ENCODE measurements at places on chromosomes 3 and 15.

DNA sequence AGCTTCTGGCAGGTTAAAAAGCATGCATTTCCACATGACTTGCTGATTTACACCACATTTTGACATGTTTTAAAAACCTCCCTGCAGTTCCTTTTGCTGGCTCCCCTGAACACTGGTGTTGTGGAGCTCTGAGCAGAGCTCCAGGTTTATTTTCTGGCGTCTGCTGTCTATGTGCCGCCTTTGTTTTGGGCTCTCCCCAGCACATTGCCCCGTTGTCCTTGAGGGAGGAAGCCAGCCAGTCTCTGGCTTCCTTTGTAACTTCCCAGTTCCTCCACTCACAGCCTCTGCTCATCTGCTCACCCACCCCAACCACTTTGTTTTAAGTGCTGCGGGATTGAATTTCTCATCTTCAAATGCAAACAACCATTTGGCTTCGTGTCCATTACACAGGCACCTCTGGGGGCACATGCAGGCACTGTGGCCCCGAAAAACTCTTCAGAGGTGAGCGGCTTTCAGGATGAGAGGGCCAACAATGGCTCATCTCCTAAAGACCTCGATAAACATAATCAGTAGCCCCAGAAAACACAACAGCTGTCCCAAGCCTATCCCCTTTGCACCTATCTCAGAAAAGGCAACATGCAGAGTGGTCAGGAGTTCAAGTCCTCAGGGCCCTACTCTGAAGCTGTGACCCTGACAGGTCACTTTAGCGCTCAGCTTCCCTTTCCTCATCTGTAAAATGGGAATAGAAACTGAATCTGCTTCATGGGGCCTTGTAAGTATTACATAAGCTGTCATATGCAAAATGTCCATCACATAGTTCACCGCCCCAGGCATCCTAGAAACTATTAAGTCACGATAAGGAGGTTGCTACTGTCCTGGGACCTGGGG, 1.3 kb upstream of the MEF2A start:
- DNase-seq: no peak

DNA sequence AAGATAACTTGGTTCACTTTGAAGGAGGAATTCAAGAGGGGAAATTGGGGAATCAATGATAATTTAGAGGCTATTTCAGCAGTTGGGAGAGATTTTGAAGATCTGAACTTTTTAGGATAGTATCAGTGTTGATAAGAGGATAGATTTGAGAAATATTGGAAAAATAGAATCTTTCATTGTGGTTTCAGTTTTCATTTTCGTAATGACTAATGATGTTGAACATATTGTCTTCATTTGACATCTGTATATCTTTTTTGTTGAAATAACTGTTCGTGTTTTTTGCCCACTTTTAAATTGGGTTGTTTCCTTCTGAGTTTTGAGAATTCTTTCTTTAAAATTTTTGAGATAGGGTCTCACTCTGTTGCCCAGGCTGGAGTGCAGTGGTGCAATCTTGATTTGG, 21.1 kb downstream of the ECT2 start:
- DNase-seq: no peak

GRCh38 chr3:152254041-152254440, 14.7 kb upstream of the MBNL1 start:
- DNase-seq: no peak

GRCh38 chr3:79844176-79844575, 76.4 kb upstream of the ROBO1 start:
- no peak for DNase-seq

GRCh38 chr3:29871087-29871486, 590.2 kb downstream of the RBMS3 start:
- DNase-seq: no peak

- DNase-seq: no peak
Observed at GRCh38 chr15:98960555-98961050, 47.0 kb downstream of the PGPEP1L start.

GRCh38 chr15:83848315-83849050, 194.6 kb downstream of the ADAMTSL3 start:
- DNase-seq: no peak

- DNase-seq: no peak
Observed at GRCh38 chr3:11289864-11290263, 17.7 kb downstream of the ATG7 start.

DNA sequence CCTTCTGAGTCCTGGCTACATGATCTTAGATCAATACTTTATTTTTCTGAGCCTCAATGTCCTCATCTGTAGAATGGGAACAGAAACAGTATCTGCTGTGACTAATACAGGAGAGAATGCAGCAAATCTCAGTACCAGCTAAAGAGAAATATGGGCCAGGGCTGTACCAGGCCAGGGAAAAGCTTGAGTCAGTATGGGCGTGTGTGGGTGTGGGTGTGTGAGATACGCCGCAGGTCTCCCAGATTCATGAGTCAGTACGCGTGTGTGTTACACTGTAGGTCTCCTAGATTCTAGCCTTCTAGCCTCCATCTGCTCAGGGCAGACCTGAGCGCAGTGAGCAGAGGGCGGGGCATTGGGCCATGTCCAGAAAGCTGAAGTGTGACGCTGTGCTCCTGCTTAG, 15.2 kb downstream of the GNAI2 start:
- no peak for DNase-seq

GRCh38 chr3:194879991-194880939, 194.6 kb downstream of the FAM43A start:
- DNase-seq: no peak

DNA sequence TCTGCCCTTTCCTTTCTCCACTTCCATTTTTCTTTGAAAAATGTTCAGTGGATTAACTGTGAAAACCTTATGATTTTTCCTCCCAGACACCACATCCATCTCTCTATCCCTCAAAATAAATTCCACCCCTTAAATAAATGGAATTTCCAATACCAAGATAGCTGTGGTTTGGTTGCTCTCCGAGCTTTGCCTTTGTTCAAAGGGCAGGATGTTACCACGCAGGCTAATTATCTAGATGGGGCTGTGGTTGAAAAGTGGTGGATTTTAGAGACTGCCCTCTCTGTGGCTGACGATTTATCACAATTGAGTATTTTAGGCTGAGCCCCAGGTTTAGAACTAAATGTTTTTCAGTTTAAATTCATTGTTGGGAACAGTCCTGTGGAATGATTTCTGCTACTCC, 36.9 kb upstream of the CMSS1 start:
- DNase-seq: no peak

GRCh38 chr15:67146875-67147381, 81.5 kb downstream of the SMAD3 start:
- no peak for DNase-seq

- no peak for DNase-seq
Observed at GRCh38 chr15:100221471-100222348, 120.1 kb downstream of the ADAMTS17 start.

DNA sequence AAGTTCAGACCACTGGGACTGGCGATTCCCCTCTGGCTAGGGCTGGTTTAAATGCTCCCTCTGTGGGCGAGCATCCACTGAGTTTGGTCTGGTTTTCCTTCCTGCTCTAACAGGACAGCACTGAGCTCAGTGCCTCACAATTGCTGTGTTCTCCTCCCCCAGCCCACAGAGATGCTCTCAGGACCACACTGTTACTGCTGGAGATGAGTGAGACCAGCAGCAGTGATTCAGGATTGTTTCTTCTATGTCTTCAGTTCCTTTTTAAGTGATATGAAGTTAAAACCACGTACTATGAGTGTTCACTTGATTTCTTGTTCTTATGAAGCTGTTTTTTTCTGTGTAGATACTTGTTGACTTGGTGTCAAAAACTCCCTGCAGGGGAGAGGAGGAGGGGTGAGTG, 180.4 kb upstream of the COL8A1 start:
- no peak for DNase-seq

GRCh38 chr3:120072867-120073525, 21.3 kb downstream of the GSK3B start:
- DNase-seq: no peak

- no peak for DNase-seq
Observed at GRCh38 chr3:18870074-18870640, 278.2 kb upstream of the KCNH8 start.

DNA sequence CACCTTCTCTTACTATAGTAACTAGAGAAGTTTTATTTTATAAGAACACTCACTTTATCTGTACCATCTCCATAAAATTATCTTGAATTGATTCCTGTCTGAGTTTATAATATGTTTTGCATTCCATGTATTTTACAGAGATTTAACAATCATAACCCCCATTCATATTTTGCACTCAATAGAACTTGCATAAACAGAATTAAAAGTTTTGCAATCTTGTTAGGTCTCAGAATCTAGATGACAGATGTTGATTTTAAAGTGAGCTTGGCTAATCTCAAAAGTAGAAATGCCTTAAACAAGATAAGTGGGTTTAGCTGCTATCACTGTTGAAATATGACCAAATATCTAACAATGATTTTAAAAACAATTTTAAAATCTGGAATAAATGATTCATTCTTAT, 107.9 kb upstream of the EPHA6 start:
- DNase-seq: no peak

DNA sequence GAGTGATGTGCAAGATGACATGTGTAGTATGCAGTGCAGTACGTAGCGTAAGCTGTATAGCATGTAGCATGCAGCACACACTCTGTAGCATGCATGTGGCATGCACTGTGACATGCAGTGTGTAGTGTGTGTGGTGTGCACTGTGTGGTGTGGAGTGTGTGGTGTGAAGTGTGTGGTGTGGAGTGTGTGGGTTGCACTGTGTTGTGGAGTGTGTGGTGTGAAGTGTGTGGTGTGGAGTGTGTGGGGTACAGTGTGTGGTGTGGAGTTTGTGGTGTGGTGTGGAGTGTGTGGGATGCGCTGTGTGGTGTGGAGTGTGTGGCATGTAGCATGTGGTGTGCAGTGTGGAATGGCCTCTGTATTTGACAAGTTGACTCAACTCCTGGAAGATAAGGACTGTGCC, 39.2 kb downstream of the ROPN1B start:
- DNase-seq: no peak

GRCh38 chr15:97962263-97962662, 1.8 kb downstream of the ARRDC4 start:
- DNase-seq: no peak

DNA sequence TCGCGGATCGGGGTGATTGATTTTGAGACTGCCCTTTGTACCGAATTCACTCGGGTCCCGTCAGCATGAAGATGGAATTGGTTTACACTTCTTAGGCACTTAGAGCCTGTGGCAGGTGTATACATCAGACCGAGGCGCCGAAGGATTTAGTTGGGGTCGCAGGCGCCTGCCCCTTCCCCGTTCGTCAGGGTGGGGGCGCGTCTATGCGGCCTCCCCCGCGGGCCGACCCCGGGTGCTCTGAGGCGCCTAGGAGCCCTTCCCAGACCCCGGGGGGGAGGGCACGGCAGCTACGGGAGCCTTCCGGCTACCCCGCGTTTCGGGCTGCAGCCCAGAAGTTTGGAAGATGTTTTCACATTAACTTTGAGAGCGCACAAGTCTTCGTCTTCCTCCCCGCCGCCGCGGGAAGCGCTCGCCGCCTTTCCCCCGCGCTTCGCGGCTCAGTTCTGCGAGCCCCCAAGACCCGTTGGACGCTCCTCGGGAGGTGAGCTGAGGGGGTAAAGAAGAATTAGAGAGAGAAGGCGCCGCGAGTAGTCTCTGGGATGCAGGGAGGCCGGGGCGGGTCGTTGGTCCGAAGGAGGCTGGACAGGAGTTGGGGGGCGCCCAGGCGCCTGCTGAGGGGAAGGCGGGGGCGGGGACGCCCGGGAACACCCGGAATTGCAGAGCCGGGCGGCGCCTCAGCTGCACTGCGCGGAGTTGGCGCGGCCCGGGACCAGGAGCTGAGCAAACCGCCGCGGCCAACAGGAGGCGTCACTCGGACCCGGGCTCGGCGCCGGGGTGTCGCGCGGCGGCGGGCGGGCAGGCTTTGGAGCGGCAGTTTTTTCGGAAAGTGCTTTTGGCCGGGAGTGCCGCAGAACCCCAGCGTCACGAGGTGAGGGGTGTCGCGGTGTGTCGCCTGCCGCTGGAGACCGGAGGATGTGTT, 780 bp downstream of the TIPARP start:
- DNase-seq: peak; percentile 14

GRCh38 chr3:161096771-161097367, 8.3 kb downstream of the B3GALNT1 start:
- DNase-seq: no peak

- no peak for DNase-seq
Observed at GRCh38 chr15:47993051-47993450, 127.7 kb upstream of the SLC24A5 start.

- DNase-seq: peak; percentile 44
Observed at GRCh38 chr3:66822186-66823008, 175.7 kb upstream of the KBTBD8 start.

- no peak for DNase-seq
Observed at GRCh38 chr3:138942861-138943623, 3.9 kb downstream of the FOXL2 start.

GRCh38 chr15:54277834-54278233, 299.6 kb downstream of the UNC13C start:
- no peak for DNase-seq

- no peak for DNase-seq
Observed at GRCh38 chr3:190424478-190425439, 24.9 kb downstream of the TMEM207 start.

- no peak for DNase-seq
Observed at GRCh38 chr3:171736556-171736955, 73.7 kb downstream of the PLD1 start.

GRCh38 chr3:173841334-173841733, 443.8 kb downstream of the NLGN1 start:
- no peak for DNase-seq

DNA sequence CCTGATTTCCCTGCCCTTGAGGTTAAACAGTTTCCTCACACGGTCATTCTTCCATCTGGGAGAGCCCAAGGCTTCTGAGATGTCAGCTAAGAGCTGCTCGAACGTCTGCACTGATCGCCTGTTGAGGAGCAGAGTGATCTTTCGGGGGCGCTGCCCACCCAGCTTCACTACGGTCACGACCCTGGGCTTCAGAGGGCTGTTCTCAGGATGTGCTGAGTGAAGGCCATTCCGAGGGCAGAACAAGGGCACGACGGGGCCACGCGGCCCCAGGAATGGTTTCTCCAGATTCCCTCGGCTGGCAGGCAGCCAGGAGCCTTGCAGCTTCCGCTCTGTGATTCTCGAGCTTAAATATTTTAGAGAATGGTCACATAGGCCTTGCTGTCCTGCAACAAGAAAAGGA, 25.7 kb downstream of the DCLK3 start:
- DNase-seq: no peak

- no peak for DNase-seq
Observed at GRCh38 chr15:43134157-43134635, 810 bp downstream of the TMEM62 start.

- no peak for DNase-seq
Observed at GRCh38 chr3:14169871-14170270, 8.5 kb downstream of the XPC start.

DNA sequence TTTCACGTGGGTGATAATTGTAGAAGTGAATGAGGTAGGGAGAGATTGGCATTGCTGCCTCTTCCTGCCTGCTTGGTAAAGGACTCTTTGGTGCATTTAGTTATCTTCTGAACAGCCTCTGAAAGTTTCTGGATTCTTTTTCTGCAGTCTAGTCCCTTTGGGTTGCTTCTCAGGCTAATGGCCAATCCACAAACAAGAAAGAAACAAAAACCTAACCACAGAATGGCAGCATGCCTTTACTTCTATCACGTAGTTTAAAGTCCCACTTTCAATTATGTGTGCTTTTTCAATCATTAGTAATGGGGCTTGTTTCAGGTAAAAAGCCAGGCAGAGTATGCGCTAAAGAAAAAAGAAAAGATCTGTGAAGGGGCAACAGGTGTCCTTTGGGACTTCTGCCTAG, 7.4 kb downstream of the FGF12 start:
- no peak for DNase-seq

All from stimulated activated CD8-positive, alpha-beta memory T cell treated with anti-CD3 and anti-CD28 coated beads, Interleukin-12 subunit alpha, Interleukin-12 subunit beta, amount 100 ng/mL, for 1 hour (primary cell).